ENCODE measurements at places on chromosomes 13 and 19.

GRCh38 chr13:52411629-52412028 is 5.7 kb upstream of the THSD1 start:
- DNase-seq = no peak

GRCh38 chr13:102854675-102855074 is 8.8 kb downstream of the ERCC5 start:
- no peak for DNase-seq

DNA sequence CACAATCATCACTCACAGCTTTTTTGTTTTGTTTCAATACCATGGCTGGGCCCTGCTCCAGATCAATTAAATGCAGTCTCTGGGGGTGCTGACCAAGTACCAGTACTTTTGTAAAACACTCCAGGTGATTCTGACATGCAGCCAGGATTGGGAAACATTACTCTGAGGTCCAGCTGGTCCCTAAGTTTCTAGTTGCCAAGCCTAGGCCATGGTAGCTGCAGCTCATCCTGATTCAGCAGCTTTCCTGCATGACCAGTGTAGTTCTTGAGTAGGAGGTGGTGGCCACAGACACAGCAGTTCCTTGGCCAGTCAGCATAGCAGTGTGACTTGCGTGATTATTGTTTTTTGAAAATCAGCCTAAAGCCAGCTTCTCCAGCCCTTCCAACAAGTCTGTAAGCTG is 859.1 kb downstream of the DIAPH3 start:
- DNase-seq = no peak

DNA sequence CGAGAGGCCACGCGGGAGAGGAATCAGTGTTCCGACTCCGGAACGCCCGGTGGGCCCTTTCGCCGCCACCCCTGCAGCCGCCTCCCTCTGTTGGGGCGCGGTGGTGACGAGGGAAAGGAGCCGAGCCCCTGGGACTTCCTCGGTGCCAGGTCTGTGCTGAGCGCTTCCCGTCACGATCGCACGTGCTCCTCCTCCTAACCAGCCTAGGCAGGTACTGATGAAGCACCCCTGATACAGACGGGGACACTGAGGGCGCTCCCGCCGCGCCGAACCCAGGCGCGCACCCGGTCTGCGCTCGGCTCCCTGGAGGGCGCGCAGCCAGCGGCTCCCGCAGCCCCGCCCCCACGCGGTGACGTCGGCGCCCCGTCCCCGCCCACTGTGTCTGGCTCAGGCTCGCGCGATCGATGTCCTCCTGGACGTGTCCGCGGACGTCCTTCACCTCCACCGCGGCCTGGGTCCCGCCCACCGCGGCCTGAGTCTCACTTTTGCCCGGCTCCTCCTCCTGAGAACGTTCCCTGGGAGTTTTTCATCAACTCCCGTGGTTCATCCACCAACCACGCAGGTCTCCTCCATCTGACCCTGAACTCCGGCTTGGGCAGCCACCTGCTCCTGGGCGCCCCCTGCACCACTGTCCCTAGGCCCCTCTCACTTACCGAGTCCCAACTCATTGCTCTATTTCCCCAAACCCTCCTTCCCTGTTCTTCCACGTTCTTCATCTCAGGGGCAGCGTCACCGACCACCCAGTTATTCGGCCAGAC is 2.6 kb upstream of the KLK15 start:
- DNase-seq = peak; percentile 65

DNA sequence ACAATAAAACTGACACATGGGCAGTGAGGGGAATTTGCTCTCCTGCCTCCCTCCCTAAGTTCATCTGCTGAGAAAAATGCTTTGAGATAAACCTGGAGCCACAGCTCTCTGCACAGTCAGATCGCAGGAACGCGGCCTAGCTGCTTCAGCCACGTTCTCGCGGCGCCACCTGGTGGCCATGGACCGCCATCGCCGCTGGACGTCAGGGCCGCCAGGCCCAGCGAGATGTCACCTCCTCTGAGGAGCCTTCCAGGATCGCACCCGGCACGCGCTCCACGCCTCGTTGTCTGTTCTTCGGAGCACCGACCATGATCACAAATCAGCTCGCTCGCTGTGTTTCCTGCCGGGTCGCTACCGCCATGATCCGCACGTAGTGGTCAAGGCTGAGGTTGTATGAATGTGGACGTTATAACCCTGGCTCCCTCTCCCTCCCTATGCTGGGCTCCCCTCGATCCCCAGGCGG is 20.6 kb upstream of the USP29 start:
- DNase-seq = peak; percentile 58

- DNase-seq = no peak
Observed at GRCh38 chr13:80524447-80525215, 183.7 kb upstream of the SPRY2 start.

DNA sequence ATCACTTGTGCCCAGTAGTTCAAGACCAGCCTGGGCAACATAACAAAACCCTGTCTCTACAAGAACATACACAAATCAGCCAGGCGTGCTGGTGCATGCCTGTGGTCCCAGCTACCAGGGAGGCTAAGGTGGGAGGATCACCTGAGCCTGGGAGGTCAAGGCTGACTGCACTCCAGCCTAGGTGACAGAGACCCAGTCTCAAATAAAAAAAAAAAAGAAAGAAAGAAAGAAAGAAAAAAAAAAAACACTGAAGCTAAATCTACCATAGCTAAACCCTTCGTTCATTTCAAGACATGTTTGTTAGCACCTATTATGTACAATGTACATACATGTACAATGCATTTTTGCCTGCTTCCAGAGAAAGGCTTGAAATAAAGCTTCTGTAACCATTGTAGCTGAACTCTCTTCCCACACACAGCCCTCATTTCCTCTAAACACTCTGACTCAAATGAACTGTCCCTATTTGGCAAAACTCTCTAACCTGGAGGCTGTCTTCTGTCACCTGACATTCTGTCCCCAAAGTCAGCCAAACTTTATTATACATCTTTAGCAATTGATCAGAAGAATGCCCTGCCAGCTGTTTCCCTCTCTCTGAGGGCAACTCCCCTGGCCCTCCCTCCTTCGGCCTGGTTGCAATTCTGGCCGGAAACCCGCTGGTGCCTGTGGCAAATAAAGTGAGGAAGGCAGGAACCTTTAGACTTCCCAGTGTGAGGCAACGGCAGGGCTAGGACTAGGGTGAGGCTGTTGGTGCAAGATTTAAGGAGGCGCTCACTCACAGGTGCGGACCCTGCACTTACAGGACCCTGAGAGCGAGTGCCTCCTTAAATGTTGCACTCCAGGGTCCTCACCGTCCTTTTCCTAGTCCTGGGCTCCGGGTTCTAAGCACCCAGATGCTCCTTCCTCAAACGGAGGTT is 1.8 kb downstream of the ETHE1 start:
- peak; percentile 32 for DNase-seq
